Epithelial cell of esophagus (primary cell): ENCODE measurements at places on chromosomes 4 and X.

GRCh38 chr4:166277853-166278252 lies 404.8 kb downstream of the TLL1 start:
- no peak for DNase-seq

- DNase-seq = no peak
Measured at GRCh38 chr4:47791965-47792364, 45.9 kb downstream of the CORIN start.

DNA sequence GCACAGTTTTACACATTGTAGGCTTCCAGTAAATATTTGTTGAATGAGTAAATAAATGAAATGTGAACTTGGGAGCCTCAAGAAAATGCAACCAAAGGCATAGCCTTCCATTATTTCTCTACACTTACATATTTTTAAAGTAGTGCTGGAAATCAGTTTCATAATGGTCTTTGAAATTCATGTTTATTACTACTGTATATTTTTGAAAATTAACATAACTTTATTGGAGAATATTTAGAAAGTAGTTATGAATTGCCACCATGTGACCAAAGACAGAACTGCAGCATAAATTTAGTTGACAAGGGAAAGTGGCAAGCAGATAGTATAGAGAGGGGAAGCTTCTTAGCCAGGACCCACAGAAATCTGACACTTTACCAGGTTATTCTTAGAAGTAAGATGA lies 6.4 kb downstream of the TCEAL8 start:
- peak; percentile 37 for DNase-seq

- DNase-seq = no peak
Measured at GRCh38 chrX:41796577-41796976, 72.6 kb downstream of the GPR82 start.

DNA sequence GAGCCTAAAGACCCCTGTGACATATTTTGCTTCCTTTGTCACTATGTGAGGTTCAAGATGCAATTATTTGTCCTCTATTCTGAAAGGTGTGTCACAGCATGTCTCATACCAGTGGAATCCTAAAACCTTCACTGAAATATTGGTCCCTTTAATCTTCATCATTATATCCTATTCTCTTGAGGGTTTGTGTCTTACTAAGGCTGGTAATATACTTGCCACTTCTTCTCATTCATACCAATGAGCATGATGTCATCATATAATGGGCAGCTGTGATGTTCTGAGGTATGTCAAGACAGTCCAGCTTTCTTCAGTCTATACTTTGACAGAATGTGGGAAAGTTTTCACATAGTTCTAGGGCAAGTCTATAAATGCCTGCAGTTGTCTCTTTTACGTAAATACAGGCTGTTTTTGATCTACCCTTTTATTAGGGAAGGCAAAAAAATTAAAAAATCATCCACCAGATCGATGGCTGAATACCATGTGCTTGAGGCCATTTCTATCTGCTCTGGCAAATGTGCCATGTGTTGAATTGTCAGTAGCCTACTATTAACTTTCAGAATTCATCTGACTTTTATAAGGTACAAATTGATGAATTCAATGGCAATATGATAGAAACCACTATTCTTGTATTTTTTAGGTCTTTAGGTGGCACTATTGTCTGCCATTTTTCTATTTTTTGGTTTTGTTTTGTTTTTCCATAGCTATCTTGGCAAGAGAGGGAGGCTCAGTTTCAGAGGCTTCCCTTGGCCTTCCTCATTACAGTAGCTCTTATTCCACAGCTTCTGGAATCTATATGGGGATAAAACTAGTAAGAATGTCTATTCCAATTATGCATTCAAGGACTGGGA lies 209.0 kb downstream of the PPARGC1A start:
- no peak for DNase-seq

- DNase-seq = no peak
Measured at GRCh38 chr4:119027811-119028210, 107.8 kb upstream of the MYOZ2 start.

- DNase-seq = no peak
Measured at GRCh38 chr4:78149751-78150542, 92.8 kb downstream of the FRAS1 start.

DNA sequence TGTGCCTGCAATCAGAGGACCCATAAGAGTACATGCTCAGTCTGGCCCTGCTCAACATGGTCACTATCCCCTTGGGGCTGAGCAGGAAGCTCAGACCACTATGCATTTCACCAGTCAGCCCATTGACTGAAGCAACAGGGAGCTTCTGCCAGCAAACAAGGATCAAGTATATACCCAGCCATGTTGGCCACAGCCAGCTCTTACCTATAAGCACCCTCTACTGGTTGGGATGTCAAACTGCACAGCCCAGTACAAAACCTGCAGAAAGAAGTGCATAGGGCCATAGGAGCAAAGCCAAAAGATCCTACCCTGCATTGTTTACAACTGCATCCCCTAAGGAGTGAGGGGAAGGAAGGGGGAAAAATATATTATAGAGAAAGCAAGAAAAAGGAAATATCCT lies 214.4 kb upstream of the CPEB2 start:
- DNase-seq = peak; percentile 50

GRCh38 chr4:185307136-185307950 lies 88.4 kb downstream of the LRP2BP start:
- DNase-seq = peak; percentile 85

GRCh38 chr4:41514169-41514568 lies 23.8 kb upstream of the LIMCH1 start:
- DNase-seq = no peak

- peak; percentile 32 for DNase-seq
Measured at GRCh38 chrX:137031517-137032340, 2.1 kb downstream of the GPR101 start.

DNA sequence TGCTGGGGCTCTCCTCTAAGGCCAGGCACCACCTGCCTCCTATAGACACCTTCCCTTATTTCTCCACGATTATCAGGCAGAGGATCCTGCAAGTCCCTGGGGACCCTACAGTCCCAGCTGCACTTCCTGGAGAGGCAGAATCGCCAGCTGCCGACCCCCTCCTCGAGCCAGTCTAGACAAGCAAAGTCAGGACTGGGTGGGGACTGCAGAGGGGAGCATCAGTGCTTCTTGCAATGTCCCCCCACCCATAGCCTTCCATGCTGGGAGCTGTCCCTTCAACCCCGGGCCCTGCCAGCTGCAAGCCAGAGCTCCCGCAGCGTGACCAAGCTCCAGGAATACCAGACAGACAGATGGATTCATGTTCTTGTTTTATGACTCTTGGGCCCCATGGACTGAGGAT lies 1.4 kb upstream of the CRMP1 start:
- no peak for DNase-seq

DNA sequence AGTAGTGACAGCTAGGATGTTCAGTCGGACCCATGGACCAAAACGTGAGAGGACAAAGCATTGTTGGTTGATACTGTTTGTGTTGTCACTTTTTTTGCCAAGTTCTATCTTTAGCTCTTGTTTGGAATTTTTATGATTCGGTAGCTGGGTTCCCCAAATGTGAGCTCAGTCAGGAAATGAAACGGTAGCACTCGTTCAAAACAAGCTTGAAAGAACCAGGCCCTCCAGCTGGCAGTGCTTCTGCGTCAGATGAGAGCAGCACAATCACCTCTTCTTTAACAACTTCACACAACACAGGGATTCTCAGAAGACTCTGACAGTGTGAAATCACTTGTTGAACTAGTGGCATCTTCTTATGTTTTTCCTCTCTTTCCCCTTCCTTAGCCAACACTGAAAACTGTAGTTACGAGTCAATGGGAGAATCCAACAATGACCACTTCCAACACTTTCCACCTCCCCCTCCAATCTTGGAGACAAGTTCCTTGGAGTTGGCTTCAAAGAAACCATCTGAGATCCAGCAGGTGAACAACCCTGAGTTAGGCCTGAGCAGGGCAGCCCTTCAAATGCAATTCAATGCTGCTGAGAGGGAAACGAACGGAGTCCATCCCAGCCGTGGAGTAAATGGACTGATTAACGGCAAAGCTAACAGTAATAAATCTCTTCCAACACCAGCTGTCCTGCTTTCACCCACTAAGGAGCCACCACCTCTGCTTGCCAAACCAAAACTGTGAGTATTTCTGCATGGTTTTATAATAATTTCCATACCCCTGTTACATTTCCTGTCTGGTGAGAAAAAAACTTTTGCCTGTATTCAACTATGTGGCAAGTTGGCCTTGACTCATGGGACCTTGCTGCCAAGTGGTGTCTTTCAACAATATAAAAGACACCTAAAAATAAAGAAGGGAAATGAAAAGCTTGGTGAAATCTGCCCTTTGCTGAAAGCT lies 214.6 kb downstream of the PALLD start:
- peak; percentile 48 for DNase-seq

DNA sequence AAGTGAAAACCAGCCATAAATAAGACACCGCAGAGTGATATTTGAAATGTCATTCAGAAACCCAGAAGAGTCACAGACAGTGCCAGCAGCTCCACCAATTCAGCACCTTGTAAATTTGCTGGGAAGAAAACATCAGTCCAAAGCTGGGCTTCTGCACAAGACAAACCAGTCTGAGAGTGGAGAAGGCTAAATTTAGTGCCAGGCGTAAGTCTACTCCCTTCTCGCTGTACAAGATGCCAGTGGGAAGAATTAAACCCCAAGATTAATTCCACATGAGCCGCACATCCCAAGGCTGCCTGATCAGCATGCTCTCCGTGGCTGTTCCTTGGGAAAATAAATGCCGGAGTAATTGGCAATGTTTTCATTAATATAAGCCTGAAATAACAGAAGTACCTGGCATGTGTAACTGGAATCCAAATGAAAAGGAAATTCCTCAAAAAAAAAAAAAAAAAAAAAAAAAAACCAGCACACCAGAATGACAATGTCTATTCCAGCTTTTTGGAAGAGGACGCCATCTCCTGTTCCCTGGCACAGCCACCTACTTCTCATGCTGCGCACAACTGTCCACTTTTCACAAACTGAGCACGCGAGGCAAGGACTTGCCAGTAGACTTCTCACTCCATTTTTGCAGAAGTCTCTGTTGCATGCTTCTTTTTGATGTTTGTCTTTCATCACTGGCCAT lies 95.5 kb downstream of the NSUN7 start:
- DNase-seq = no peak

GRCh38 chr4:138832563-138832962 lies 183.0 kb upstream of the NOCT start:
- DNase-seq = peak; percentile 53

GRCh38 chr4:86449746-86450588 lies 90.1 kb upstream of the MAPK10 start:
- DNase-seq = no peak

- DNase-seq = no peak
Measured at GRCh38 chrX:109389917-109390316, 92.0 kb downstream of the GUCY2F start.

- no peak for DNase-seq
Measured at GRCh38 chrX:22360129-22360528, 87.4 kb downstream of the CBLL2 start.

DNA sequence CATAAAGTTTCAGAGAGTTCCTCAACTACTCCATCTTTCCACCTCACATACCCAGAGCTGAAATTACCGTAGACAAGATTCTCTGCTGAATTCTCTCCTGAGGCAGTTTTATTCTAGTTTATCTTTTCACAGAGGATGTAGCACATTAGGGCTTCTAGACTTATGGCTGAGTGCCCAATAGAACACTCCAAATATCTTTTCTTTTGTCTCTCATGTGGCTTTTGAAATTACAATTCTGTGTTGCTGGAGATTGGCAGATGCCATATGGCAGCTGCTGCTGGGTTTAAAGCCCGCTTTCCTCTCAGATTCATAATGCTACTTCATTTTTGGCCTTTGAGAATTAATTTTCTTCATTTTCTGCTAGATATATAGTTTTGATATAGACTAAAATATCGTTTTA lies 107.6 kb upstream of the BANK1 start:
- no peak for DNase-seq

DNA sequence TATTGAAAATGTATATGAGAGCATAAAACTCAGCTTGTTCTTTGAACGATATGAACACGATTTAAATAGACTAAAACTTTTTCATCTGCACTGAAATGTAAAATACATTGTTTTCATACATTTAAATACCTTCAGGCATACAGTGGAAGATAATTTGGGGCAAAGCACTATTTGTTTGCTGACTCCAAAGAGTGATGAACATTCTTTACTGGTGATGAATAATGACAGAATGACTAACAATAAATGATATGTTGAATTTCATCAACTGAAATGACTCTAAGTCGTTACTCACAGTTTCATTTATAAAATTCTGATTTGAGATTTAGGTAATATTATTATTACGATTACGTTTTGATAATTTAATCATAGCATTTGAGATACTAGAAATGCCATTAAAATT lies 1160.1 kb downstream of the NLGN4X start:
- peak; percentile 1 for DNase-seq

DNA sequence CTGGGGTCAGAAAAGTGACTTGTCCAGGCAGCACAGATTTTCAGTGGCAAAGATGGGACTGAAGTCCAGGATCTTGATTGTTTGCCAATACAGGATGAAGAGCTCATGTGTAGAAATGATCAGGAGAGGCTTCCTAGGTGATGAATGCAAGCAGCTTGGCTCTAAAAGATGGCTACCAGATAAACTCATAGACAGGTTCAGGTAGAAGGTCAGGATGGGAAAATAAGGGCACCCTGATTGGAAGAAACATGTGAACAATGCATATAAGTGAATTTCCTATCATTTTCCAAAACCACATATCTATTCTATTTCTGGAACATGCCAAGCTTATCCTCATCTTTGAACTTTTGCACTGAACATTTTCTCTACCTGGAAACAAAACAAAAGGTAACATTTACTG lies 87.7 kb downstream of the FAM13A start:
- DNase-seq = no peak

DNA sequence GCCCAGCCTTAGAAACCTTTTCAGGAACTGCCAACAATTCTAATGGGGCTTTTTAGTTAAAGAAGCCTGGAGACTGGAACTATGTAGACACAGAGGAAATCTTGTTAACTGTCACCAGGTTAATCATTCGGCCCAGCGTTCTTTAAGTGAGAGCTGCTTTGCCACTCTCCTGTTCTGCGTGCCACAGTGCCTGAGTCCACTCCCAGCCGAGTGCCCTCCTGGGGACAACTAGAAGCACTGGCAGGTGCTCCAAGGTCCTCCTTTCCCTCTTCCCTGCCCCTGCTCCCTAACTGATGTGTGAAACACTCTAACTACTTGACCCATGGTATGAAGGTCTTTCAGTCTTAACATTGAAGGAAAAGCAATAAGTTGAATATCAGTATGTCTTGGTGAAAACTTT lies 151.2 kb upstream of the TLL1 start:
- no peak for DNase-seq

GRCh38 chrX:47927212-47927611 lies 76.6 kb downstream of the ZNF182 start:
- DNase-seq = no peak

- DNase-seq = no peak
Measured at GRCh38 chr4:36402008-36402758, 120.8 kb downstream of the DTHD1 start.

GRCh38 chr4:1266881-1267763 lies 18.2 kb upstream of the CTBP1 start:
- no peak for DNase-seq

DNA sequence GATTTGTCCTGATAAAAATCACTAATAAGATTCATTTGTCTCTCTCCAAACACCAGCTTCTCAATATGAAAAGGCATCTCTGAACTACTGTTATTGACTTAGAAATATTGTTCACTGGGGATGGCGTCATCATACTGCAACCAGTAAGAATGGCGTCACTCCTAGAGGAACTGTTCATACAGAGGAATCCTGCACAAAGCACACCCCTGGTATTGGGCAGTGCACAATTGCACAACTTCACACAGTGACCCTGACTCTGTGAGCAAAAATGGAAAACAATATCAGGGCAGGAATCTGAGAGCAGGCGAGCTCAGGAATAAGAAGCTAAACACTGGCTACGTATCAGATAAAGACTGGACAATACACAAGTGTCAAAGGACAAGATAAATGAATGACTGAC lies 66.7 kb upstream of the PNPLA4 start:
- DNase-seq = peak; percentile 7
